ENCODE measurements at places on chromosomes 3 and 15.

GRCh38 chr3:193240436-193240849, 579 bp upstream of the PLAAT1 start:
- DNase-seq, result no peak

GRCh38 chr15:92878593-92879053, 21.5 kb upstream of the CHD2 start:
- no peak for DNase-seq

- no peak for DNase-seq
Observed at GRCh38 chr3:89223188-89223587, 115.8 kb downstream of the EPHA3 start.

DNA sequence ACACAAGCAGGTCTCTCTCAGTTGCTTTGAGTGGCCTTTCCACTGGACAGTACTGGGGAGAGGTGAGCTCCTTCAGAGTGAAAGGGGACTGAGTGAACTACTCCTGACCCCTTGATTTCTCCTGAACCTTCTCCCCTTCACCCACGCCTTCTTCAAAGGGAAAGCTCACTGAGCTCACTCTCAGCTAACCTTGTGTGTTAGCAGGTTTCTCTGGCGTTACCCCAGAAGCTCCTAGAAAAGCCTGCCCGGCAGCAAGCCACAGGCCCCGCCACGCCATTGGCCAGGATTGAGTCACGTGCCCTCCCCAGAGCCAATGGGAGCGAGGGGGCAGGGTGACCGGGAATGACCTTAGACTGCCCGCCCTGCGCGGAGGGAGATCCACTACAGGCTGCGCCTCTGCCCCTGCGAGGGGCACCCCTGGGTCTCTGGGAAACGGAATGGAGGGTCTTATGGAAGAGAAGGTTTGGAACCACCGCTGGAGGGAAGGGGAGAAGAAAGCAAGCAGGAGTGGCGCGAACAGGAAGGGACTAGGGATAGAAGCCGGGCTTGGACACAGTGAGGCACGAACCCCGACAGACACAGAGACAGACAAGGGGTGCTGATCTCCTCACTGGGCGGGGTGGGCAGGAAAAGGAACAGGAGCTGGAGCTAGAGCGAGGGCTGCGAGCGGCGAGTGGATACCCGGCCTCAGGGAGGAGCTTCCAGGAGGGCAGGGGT, 17.4 kb upstream of the CLK3 start:
- peak; percentile 88 for DNase-seq

DNA sequence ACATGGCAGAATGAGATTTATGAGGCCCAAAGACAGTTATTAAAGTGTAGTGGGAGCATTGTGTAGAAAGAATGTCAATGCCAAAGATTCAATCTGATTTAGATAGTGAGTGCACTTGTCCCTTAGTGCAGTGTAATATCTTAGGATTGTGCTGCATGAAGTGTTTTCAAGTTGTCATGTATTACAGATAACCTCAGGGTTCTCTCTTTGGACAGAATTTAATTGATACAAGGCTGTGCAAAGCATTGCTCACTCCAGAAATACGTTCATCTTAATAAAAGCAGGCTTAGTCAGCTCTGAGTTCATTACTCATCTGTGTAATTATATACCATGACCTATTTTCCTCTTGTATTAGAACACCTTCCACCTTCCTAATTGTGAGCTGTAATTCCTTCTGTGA, 16.0 kb upstream of the GPR171 start:
- no peak for DNase-seq

DNA sequence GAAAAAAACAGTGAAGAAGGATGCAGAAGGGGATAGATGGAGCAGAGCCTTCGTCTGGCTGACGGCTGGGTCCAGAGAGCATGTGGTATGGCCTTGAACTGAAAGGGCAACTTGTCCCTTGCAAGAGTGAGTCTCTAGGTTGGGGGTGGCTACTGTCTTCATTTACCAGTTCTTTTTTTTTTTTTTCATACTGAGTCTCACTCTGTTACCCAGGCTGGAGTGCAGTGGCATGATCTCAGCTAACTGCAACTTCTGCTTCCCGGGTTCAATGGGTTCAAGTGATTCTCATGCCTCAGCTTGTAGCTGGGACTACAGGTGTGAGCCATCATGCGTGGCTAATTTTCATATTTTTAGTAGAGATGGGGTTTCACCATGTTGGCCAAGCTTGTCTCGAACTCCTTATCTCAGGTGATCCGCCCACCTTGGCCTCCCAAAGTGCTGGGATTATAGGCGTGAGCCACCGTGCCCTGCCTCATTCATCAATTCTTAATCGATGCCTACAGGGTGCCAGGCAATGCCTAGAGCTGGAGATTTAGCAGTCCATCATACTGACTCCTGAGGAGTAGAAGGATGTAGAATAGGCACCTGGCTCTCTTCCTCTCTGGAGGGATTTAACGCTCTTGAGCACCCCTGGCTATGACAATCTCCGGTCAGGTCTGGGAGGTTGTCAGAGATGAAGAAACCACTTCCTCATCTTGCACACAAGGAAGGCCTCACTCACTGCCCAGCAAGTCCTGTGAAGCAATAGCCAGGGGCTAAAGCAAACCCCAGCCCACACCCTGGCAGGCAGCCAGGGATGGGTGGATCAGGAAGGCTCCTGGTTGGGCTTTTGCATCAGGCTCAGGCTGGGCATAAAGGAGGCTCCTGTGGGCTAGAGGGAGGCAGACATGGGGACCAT, at the start of gene CAMP:
CAMP (plus strand) TSS at position 880 of the 898 bp plus-strand sequence; CDS start at position 897, 17 bp downstream.
- no peak for DNase-seq

- DNase-seq, result no peak
Observed at GRCh38 chr15:68623301-68623892, 44.6 kb downstream of the CORO2B start.

GRCh38 chr15:58492661-58493397, 61.0 kb downstream of the LIPC start:
- DNase-seq, result no peak

- DNase-seq, result no peak
Observed at GRCh38 chr3:59249698-59250361, 200.0 kb upstream of the CFAP20DC start.

- DNase-seq, result no peak
Observed at GRCh38 chr3:121175083-121175482, 267.1 kb downstream of the STXBP5L start.

GRCh38 chr3:38994251-38994650, 57.5 kb downstream of the SCN11A start:
- DNase-seq, result no peak

DNA sequence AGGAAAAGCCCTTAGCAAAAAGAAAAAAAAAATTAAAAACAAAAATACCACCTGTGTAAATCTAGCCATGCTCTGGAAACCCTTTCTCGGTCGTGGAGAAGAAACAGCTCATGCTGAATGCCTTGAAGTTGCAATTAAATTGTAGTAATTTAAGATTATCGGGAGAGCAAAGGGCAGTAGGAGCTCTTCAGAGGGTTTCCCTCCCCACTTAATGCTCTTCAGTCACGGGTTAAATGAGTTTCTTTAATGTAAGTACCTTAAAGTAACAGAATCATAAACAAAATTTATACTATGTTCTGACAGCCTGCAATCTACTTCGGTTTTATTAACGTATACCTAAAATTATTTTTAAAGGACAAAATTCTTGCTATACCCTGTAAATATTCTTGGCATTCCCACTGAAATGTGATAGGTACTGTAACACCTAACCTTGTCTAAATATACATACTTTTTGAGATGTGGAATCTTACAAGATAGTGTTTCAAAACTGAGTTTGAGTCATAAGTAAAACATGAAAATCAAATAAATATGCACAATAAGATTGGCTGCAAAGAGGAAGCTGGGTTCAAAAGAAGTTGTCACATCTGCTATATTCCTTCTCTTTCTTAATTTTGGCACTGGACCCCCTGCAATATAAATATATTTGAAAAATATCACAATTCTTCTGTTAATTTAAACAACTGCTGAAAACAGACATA, 5.3 kb downstream of the FOXP1 start:
- no peak for DNase-seq

DNA sequence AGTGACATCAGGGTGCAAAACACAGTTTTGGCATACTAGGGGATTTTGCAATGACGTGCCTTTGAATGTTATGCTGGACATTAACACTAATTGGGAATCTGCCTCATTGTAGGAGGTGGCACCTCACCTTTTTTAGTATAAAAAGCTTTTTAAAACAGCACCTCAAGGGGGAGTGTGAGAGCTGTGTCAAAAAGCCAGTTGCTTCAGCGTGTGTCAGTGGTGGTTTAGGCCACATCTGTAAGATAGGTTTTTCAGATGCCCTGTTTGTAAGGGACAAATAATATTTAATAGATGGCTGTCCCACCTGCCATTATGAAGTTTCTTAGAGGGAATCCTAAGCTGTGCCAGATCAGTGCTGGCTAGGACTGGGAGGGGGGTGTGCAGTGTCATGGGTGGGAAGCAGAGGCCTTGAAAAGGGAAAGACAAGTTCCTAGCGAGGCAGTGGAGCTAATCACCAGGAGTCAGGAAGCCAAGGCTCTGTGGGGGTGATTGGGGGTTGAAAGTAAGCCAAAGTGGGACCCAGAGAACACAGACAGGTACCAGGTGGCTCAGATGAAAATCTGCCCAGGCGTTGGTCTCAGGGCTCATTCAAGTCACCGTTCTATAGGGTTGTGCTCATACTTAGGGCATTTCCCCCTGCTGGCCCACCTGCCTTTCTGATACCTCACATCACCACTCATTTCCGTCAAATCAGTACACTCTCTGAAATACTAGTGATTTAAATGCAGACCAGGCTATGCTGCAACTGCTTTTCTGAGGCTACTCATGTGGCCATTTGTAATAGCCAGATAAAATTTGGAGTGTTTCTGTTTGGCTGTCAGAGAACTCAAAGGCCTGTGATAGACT, 120.5 kb downstream of the BBX start:
- peak; percentile 21 for DNase-seq

GRCh38 chr3:53160061-53160659, 849 bp upstream of the PRKCD start:
- DNase-seq, result no peak

DNA sequence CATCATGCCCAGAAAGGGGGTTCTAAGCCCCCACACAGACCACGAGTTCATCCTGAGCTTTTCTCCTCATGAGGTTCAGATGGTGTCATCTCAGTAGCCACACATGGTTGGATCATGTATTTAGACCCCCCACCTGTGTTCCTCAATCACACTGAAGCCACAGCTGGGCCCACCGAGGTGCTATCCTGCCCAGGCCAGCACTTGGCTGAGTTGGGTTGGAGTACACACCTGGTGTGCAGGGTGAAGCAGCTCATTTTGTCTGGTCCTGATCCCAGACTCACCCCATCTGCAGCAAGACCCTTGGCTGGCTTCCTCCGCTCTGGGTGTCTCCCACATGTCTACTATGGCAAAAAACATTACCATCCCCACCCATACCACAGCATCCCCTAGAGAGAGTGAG, 41.9 kb downstream of the ACAA1 start:
- DNase-seq, result no peak

DNA sequence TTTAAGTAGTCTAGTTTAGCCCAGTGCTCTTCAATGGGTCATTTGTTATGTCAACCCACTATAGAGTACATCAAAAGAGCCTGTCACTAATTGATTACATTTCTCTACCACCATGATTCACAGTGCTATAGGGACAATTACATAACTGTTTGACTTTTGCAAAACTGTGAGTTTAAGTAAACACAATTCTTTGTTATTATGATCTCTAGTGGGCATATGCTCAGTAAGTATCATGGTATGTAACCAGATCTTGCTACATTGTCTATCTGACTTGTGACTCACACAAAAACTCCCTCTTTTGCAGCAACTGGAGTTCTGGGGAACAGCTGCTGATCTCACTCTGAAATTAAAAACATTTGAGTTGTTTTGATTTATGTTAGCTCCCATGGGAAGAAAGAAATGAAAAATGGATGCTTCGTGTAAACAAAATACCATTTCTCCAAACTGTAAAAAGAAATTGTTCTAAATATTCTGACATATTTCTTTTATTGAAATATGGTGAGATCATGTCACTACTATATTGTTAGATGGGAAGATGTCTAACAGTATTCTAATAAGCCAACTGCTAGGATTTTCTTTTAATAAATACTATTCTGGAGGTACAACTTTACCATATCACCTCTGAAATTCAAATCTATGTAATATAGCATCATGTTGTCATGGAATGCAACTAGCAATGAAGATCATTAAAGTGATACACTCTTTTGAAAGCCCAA, 470.4 kb downstream of the ROBO1 start:
- no peak for DNase-seq

DNA sequence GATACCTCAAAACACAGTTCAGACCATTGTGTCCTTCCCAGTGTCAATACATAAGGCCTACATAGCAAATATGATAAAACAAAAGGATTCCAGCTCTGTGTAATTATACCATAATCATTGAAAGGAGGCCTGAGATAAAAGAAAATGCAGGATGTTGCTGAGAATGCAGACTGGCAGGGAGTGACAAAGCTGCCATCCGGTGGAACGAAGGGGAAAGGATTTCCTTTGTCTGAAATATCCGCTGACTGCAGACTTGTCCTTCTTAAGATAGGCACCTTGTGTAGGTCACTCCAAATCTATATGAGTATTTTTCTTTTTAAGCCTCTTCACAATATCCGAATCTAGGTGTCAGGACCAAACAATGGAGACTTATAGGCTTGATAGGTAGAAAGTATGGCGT, 108.0 kb downstream of the KCNH8 start:
- DNase-seq, result peak; percentile 10

- DNase-seq, result no peak
Observed at GRCh38 chr3:45640724-45641361, 46.3 kb downstream of the LIMD1 start.

GRCh38 chr3:186879781-186880180, 37.3 kb downstream of the ADIPOQ start:
- no peak for DNase-seq

DNA sequence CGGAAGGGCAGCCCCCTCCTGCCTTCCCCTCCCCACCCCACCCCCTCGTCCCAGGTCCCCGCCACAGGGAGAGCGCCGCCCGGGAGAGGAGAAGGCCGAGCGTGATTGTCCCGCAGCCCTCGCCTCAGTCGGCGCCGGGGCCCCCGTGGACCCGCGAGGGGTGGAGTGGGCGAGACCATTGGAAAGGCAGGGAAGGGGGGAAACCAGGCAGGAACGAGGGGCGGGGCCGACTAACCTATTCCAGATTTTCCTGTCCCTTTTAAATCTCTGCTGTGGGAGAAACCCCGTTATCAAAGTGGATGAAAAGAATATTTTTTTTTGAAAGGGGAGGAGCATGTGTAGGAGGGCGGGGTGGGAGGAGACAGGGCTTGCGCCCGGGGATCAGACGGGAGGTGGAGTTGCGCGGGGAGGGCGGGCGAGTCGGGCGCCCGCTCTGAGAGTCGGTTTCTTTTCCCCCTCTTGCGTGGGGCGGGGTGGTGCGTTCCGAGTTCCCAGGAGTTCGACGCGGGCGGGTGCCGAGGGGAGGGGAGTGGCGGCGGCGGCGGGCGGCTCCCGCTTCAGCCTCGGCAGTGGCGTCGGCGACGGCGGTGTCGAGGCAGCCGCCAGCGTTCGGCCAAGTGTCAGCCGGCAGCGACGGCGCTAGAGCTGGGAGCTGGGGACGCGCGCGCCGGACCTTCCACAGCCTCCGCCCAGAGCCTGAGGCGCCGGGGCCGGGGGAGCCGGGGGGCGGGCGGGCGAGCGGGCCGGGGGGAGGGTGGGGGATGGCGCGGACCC, at the start of gene NECTIN3:
NECTIN3 (plus strand) TSS at position 560 of the 774 bp plus-strand sequence; CDS start at position 762, 202 bp downstream.
- peak; percentile 95 for DNase-seq

- no peak for DNase-seq
Observed at GRCh38 chr3:127226946-127227842, 34.3 kb downstream of the PRR23E start.

- DNase-seq, result no peak
Observed at GRCh38 chr15:31365032-31365654, 38.5 kb downstream of the KLF13 start.
